ENCODE measurements at places on chromosomes 4 and X. TPM values are rescaled to one million over a fixed set of nuclear protein-coding genes. Genes with fewer than 3 reads are reported as not detected.

RIBC1 gene
- total RNA-seq = 1.5 TPM

CABS1 gene
- total RNA-seq = not detected

CMC4 gene
- 1.6 TPM for total RNA-seq

DNA sequence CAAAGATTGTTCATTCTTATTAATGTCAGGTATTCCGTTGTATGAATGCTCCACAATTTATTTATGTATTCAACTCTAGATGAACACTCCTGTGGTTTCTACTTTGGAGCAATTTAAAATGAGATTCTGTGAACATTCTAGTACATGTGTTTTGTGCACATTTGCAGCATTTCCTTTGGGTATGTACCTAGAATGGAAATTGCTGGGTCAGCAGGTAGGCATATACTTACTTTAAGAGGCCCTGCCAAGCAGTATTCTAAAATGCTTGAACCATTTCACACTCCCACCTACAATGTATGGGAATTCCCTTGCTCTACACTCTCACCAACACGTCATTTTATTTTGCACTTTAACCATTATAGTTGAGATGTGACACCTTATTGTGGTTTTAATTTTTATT, 59.4 kb upstream of the MAGEB2 start:
- DNase-seq = no peak

- no peak for DNase-seq
Observed at GRCh38 chr4:184395971-184396391, 78.4 kb downstream of the IRF2 start.

- no peak for DNase-seq
Observed at GRCh38 chr4:6205973-6206372, 5.6 kb upstream of the JAKMIP1 start.

- no peak for DNase-seq
Observed at GRCh38 chr4:40669504-40669903, 39.8 kb upstream of the RBM47 start.

DNA sequence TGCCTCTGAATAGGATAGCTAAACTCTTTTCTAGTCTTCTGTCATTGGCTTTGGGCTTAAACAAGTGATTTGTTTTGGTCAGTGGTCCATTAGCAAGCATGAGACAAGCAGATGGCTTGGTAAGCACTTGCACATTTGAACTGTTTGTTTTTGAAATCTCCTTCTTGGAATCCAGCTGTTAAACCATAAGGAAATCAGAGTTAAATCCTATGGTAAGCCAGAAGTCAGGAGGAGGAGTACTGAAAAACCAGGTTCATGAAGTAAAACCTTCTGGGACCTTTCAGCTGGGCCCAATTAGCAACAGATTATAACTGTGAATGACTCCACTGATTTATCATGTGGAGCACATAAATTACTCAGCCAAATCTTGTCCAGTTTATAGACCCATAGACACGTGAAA, 1042.5 kb upstream of the PABPC4L start:
- DNase-seq = no peak

- no peak for DNase-seq
Observed at GRCh38 chr4:128355305-128355704, 67.7 kb upstream of the PGRMC2 start.

DNA sequence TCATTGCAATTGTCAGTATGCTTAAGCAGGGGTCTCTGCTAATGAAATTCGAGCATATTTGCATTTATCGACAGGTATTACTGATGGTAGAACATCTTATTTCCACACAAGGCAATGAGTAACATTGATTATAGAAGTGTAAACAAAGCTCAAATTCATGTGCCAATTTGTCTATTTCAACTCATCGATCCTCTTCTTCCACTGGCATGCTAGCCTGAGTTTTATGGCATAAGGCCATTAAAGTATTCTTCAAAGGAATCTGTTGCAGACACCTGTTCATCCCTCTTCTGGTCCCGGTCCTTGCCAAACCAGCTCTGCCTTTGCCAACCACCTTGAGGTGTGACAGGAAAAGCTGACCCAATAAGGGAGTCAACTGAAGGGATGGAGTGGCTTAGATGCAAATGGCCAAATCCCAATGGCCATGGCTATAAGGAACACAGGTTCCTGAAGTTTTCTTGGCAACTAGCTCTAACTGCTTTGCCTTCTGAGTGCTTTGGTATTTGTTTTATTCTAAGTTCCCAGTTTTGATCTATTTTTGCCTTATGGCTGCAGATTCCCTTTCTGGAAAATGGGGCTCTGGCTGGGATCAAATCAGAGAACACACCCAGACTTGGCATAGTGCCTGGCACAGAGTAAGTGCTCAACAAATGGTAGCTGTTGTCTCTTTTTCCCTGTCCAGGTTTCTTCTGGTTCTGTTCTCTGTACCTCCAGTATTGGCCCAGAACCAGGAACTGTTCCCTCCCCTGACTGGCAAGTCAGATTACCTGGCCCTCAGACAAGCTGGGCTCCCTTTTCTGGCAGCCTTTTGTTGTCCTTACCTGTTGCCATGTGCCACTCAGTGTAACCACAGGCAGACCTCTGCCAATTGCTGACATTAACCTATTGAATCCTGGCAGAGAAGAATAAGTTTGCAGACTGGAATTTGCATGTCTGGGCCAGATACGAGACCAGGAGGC, 63.1 kb downstream of the RTL9 start:
- no peak for DNase-seq

- DNase-seq = no peak
Observed at GRCh38 chr4:44415251-44415650, 33.4 kb downstream of the KCTD8 start.

DNA sequence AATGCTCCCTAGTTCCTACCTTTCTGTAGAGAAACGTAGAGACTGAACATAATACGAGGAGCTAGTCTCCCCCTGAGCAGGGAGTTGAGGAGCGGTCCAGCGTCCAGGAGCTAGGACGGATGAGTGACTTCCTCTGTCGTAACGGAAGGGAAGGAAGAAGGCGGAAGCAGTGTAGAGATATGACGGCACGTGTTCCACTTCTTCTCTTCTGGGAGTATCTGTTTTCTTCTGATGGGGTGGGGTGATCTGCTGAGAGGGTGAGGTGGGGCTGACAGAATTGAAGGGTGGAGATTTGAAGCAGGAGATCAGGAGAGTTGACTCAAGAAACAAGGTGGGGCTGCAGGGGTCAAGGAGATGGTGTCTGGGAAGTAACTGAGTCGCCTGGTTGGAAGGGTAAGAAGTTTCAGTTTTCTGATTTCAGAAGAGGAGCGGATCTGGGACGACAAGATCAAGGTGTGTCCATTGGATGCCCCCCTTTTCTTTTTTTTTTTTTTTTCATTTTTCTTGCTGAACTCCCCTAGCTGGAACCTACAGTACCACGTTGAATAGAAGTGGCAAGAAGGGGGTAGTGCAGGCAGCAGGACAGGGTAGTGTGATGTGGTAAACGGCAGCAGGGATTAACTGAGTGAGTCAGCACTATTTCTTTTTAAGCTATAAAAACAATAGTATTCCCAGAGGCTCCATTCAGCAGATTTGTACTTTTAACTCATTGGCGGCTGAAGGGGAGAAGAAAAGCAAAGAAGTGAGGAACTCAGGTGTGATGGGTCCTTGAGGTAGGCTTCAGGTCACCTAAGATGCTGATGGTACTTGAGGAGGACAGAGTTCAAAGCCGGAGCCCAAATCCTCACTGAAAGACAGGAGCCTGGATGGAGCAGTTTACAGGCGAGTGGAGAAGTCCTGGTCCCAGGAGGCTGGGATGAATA, 50.8 kb upstream of the SETD7 start:
- no peak for DNase-seq

DNA sequence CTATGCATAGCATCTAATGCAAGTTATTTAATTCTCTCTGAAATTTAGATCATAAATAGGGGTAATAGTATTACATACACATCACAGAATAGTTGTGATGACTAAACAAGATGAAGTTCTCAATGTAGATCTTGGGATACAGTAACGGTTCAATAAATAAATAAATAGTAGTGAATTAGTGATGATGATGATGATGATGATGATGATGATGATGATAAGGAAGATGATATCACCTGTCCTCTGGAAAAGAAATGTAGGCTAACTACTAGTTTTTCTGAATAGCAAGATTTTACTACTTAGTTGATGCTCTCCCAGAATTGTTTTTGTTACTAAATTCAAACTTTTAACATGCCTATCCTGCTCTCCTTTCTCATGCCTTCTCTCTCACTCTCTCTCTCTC, 30.3 kb downstream of the SH3BGRL start:
- DNase-seq = no peak

GRCh38 chr4:172344308-172344938, 531.2 kb downstream of the GALNTL6 start:
- no peak for DNase-seq

GRCh38 chr4:23369331-23369730, 520.5 kb downstream of the PPARGC1A start:
- no peak for DNase-seq

GRCh38 chrX:20523626-20524312, 257.1 kb upstream of the RPS6KA3 start:
- DNase-seq = no peak

- no peak for DNase-seq
Observed at GRCh38 chr4:52665592-52665991, 6.5 kb upstream of the USP46 start.

DNA sequence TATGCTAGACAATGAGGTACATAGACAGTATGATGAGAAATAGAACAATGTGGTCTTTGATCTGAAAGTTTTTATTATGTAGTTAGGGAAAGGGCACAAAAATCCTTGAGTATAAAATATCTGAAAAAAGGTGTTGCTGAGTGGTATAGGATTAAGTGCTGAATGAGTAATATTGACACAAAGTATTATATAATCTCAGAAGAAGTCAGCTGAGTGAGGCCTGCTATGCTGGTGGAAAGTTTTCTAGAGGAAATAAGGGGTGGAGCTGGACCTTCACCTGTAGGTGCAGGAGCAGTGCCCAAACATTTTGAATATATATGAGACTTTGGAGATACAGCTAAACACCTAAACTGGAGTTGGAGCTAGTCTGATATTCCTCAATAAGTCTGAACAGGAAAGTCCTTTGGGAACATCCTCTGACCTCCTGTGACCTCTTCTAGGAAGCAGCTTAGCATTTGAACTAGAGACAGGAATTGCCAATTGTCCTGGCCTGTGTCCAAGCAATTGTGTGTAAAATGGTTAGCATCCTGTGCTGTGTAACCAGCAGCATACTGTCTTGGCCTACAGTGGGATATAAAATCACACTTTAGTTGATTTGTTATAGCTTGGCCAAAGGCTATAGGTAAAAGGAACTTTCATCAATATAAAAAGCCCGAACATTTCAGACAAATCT, 285.3 kb downstream of the ANKRD50 start:
- no peak for DNase-seq

DNA sequence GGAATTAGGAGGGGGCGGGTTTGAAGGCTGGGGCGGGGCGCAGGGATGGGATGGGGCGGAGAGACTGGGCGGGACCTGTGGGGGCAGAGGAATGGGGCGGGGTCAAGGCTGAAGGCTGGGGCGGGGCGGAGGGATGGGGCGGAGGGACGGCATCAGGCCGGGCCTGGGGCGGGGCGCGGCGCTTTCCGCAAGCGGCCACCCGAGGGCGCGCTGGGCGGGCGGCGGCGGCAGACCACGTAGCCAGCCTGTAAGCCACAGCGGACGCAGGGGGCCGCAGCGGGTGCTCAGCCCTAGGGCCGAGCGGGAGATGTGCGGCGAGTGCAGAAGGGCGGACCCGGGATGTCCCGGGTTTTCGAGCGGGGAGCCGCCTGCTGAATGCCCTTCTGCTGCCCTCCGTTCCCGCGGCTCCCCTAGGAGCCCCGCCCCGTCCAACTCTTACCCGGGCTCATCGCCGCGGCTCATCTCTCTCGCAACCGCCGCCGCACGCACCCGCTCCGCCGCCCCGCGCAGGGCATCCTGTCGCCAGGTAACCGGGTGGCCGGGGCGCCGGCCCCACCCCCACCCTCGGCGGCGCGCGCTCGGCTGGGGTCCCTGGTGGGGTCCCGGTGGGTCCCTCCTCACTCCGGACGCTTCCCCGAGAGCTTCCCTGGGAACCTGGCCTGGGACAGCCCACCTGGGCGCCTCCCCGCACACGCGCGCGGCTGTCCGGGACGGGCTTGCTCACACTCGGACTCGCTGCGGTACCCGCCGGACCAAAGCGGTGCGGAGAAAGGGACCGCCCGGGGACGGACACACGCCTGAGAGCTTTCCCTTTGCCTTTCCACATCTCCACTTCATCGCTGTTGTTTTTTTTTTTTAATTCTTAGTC, at the start of gene CCDC110:
Gene CCDC110, minus strand, starts transcription at position 499 of the 868 bp plus-strand sequence. Its CDS starts 50 bp downstream, at position 449.
- DNase-seq = peak; percentile 93

DNA sequence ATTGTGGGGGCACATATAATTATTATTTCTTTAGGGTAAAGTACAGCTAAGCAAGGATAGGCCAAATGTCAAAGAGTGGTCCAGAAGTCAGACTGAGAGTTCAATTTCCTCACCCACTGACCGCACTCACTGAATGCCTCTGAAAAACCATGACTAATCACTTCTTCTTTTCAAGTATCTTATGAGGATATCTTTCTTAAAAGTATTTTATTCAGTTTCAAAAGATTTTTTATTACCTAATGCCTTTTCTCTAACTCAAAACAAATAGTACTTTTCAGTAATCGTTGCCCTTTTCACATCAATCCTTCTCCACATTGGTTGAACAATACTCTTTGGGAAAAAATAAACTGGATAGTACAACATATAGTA, 61.7 kb upstream of the CAMK2D start:
- no peak for DNase-seq

GRCh38 chrX:31323658-31324057, 251.8 kb upstream of the FTHL17 start:
- DNase-seq = no peak

- DNase-seq = no peak
Observed at GRCh38 chrX:39605866-39606265, 491.9 kb downstream of the BCOR start.

GRCh38 chrX:43703211-43703791, 47.2 kb downstream of the MAOA start:
- no peak for DNase-seq

DNA sequence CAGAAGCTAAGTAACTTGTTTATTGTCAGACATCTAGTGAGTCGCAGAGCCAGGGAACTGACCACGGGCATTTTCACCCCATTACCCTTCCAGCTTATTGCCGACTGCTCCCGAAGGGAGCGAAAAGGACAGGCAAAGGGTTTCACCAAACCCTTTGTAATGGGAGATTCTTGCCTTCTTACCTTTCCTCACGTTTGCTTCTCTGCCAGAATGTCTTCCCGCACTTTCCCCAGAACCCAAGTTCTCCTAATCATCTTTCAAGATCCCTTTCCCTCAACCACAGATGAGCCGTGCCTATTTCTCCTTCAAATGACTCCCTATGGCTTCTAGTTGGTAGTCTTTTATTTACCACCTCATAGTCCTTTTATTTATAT, 520 bp upstream of the SRP72 start:
- DNase-seq = no peak

GRCh38 chrX:121579016-121579760, 531.8 kb downstream of the GLUD2 start:
- DNase-seq = no peak
